A673 (cell line): ENCODE measurements at places on chromosomes 7 and 10.

DNA sequence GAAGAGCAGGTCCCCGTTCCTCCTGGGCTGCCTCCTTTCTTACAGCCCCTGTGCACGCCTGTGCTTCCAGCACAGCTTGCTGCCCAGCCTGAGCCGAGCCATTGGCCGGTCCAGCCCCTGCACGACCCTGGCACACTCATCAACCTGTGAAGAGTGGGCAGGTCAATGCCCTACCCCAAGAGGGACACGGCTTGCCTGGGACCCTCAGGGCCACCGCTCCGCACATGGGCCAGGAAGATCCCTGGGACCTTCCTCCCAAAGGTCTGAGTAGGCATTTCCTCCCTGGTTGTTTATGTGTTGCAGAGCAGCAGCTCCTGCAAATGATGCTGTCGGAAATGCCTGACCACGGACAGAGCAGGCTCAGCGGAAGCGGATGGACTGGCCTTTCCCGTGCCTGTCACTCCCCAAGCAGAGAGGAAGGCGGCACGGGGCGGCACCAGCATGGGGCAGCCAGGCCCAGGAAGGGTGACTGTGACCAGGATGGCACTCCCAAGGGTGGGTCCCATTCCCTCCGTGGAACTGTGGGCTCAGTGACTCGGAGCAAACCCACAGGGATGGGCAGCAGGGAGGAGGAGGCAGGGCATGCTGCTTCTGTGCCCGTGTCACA is 252.5 kb downstream of the TNS3 start:
- DNase-seq: no peak

DNA sequence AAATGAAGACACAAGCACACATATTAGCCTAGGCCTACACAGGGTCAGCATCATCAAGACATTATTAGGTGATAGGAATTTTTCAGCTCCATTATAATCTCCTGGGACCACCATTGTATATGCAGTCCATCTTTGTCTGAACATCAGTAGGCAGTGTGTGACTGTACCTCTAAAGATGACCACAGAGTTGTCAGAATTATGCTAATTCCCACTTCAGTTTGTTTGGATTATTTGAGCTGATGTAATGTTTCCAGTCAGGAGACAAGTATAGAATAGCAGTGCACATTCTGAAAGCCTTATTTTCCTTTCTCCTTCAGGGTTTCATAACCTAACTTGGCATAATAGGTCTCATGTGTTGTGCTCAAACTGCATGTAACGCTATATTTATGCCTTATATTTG is 306.4 kb downstream of the NXPH1 start:
- no peak for DNase-seq

DNA sequence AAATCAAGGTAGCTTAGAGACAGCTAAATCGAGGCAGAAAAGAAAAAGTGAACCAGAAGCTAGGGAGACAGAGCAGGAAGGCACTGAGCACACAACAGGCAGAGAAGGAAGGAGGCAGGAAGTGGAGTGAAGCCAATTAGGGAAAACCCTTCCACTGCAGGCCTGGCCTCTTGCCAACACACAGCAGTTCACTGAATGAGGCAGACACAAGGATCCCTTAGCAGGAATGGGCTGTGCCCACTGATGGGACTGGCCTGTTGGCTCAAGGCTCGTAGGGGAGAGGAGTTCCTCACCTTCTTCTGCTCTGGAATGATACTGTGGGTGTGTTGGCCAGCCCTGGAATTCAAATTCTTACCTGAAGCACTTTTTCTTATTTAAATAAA is 220.3 kb upstream of the STK17A start:
- DNase-seq: peak; percentile 89

GRCh38 chr7:101021703-101022102 is 1.8 kb downstream of the MUC17 start:
- DNase-seq: no peak

DNA sequence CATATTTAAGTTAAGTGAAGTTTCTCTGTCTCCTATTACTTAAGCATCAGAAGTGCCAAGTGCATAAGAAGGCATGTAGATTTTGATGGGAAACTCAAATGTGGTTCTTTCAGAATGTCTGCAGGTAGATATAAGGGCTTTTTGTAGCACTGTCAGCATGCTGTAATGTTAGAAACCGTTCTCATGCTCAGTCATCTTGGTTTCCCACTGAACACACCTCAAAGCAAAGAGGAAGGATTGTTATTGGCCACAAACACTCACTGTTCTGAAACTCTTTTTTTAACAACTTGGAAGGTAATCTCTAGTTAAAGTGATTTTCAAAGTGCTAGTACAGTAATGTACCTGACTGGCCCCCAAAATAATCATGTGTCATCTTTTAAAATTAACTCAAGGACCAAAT is 126.0 kb downstream of the AASS start:
- DNase-seq: no peak
